A549 treated with Hydrocortisone at 1 μM for 4 hours (cell line): ENCODE measurements at places on chromosomes 13 and 19. TPM values are rescaled to one million over a fixed set of nuclear protein-coding genes. Genes with fewer than 3 reads are reported as not detected.

Gene RFPL4A
- total RNA-seq: 0.38 to 1.1 TPM (median 0.84 TPM) in 5 replicates

Gene FNDC3A
- total RNA-seq: 16.2 to 29.8 TPM (median 22.7 TPM) in 5 replicates

Gene CLC
- 0.18 TPM in 1 of 5 replicates, not detected in the others for total RNA-seq

Gene ZNF208
- not detected in 5 replicates for total RNA-seq

Gene CCNE1
- total RNA-seq: 22.3 to 24.4 TPM (median 23.0 TPM) in 5 replicates

Gene WDR88
- 0.16 TPM in 1 of 5 replicates, not detected in the others for total RNA-seq

Gene SOX1
- not detected in 5 replicates for total RNA-seq

Gene C13orf42
- total RNA-seq: not detected in 5 replicates

Gene IZUMO2
- total RNA-seq: not detected in 5 replicates

Gene ZNF177
- total RNA-seq: 0.43 to 0.76 TPM (median 0.58 TPM) in 5 replicates

Gene CARD8
- 13.8 to 17.5 TPM (median 16.7 TPM) in 5 replicates for total RNA-seq

Gene TNNT1
- 108 to 144 TPM (median 132 TPM) in 5 replicates for total RNA-seq

Gene ODAD3
- total RNA-seq: 0.92 to 2.2 TPM (median 1.0 TPM) in 5 replicates

Gene ADGRL1
- total RNA-seq: 6.2 to 8.1 TPM (median 7.2 TPM) in 5 replicates

Gene KLC3
- total RNA-seq: 0.69 to 1.4 TPM (median 0.89 TPM) in 5 replicates
